T-cell (primary cell): ENCODE measurements at places on chromosomes 2 and 18.

- DNase-seq, result no peak
Observed at GRCh38 chr2:212295571-212295970, 243.0 kb downstream of the ERBB4 start.

DNA sequence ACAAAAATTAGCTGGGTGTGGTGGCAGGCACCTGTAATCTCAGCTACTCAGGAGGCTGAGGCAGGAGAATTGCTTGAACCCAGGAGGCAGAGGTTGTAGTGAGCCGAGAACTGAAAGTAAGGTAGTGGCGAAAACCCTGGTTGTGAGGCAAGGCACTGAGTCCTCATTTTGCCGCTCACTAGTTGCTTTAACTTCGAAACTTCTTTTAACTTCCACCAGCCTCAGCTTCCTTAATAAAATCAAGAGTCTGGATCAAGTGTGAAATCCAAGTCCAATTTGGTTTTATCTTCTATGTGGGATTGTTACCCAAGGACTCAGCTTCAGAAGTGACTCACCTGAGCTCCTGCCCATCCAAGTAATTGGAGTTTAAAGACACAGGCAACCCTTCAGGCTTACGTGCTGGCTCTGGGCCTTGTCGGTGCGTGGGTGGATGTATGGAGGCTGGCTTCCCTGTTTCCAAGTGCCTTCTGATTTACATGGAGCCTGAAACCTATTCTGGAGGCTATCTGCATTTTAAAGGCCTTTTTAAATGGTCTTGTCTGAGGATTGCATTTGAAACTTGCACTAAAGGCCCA, 374.2 kb upstream of the ID2 start:
- DNase-seq, result no peak

- DNase-seq, result no peak
Observed at GRCh38 chr18:61653823-61654551, 238.8 kb downstream of the RNF152 start.

DNA sequence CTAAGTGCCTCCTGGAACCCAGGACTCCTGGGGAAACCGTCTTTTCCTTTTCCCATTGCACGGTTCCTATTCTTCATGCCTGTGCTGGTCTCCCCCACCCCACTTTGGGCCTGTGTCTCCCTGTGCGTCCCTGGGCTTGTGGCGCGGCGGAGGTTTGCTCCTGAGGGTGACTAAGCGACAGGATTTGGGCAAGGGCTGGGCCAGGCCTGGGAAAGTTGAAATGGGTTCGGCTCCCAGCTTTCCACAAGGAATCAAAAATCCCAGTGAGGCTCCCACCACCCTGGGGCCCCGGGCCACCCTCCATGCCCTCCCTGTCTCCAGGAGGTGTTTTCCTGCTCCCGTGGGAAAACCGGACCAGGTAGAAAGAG, 197.6 kb downstream of the NDUFA10 start:
- no peak for DNase-seq

DNA sequence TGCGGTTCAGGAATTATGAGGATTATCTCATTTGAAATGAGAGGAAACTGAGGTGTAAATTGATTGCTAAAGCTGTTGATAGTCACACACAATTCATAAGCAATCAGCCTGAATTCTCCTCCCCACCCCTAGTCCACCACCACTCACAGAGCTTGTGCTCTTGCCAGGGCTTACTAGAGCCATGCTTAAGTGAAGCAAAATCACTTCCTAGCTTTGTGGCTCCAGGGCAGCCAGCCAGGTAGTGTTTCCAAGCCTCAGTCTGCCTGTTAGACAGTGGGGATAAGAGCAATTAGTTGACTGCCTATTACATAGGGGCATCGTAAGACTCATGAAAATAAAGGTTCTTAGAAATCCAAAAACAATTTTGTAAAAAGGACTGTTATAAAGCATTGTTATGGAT, 87.2 kb downstream of the PKP4 start:
- DNase-seq, result no peak

DNA sequence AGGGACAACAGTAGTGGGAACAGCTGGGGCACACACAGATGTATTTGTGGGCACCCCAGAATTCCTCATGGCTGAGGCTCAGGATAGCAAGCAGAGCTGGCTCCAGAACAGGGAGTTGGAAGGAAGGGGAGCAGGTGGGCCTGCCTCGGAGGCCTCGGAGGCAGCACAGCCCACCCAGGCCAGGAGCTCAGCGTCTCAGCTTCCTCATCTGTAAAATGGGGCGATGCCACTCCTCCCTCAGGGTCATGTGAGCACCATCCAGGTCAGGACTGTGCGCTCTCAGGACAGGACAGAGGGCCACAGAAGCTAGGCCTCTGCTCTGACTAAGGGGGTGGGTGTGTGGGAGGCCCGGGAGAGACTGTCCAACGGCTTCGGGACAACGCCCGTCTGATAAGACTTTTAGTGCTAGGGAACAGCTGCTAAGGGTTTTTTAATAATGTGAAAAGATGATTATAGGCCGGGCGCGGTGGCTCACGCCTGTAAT, 106.2 kb downstream of the HDAC4 start:
- no peak for DNase-seq
